ENCODE measurements at places on chromosomes 5 and 9.

GRCh38 chr5:39014561-39014960 is 59.6 kb downstream of the RICTOR start:
- no peak for DNase-seq

DNA sequence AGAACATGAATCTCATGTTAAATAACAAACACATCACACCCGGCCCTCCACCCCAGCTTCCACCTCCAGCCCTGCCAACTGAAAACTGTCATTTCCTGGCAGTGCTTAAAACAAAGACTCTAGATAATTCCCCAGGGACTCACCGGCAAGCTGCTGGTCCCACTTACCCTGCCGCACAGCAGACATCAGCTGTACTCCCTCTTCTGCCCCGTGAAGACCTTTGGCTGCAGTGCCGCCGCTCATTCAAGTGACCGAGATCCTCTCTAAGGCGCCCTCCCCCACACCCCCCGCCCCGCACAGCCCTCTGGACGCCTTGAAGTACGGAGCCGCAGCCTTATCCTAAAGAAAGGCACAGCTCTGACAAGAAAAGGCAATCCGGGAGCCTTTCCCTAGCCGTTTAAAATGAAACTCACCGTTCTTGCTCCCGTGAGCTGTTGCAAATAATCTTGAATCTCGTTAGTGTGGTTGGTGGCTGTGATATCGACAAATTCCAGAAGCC is 434 bp downstream of the GLRX start:
- DNase-seq, result no peak

DNA sequence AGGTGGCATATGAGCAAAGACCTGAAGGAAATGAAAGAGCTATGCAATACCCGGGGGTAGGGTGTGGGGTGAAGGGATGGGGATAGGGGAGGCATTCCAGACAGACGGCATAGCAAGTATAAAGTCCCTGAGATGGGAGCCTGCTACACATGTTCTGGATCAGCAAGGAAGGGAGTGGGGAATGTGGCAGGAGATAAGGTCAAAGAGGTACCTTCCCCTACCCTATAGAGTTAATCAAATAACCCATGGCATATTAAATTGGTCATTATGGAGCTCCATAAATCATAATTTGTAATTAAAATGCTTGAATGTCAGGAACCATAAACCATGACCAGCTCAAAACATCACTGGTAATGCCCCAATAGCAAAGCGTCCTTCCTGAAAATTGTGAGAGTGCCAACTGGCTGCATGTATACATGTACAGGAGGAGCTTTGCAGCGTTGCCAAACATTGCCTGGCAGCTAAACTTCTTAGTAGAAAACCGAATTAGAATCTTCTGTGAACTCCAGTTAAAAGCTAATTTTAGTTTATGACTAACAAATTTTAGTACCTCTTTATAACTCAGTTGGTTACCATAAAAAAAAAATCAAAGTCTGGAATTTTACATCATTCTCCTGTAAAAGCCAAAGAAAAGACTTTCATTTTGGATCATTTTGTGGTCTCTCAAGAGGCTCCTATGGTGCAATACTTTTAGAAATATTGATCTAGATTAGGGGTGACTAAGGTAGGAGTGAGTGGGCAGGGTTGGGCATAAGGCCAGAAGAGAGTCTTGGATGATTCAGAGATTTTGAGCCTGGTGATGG is 4.7 kb downstream of the DNAI1 start:
- DNase-seq, result no peak

GRCh38 chr9:79731171-79731890 is 159.6 kb downstream of the TLE4 start:
- no peak for DNase-seq

GRCh38 chr5:32642276-32643002 is 57.1 kb downstream of the SUB1 start:
- DNase-seq, result no peak

DNA sequence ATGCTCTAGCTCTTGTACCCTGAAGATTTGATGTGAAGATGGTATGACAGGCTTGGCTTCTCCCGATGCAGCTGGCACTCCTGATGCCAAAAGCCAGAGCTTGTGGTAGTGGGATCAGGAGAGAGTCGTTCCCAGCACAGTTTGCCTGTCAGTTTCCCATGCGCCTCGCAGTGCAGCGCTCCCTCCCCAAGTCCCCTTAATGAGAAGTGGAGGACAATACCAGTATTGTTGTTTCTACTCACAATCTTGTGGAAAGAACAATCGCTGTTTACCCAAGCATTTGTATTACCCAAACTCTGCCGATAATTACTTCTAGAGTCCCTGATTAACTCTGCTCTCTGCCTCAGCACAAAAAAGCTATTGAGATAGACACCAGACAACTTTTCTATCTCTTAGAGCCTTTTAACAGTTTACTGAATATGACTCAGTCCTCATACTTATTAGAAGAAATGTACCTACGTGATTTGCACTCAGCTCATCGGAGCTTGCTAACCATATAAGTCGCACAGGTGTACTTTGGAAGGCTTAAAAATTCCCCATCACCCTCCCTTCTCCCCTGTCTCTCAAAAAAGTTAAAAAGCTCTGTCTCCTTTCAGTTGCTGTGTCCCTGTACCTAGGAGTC is 283.2 kb upstream of the TMEM161B start:
- DNase-seq, result no peak

- DNase-seq, result no peak
Observed at GRCh38 chr5:13740471-13740870, 204.0 kb downstream of the DNAH5 start.

- DNase-seq, result no peak
Observed at GRCh38 chr5:76372323-76373054, 30.6 kb upstream of the IQGAP2 start.

DNA sequence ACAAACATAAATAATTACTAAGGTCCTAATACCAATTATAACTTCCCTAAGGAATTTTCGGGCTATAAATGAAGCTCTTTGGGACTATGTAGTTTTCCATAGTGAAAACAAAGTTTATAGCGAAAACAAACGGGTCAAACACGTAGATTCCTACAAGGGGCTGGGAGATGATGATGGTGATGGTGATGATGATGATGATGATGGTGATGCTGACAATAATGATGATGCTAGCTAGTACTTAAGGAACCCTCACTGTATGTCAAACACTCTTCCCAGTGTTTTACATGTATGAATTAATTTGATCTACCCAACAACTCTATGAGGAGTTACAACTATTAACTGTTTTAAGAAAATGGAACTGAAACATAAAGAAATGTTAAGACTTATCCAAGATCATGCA is 63.7 kb upstream of the PIK3R1 start:
- DNase-seq, result no peak

DNA sequence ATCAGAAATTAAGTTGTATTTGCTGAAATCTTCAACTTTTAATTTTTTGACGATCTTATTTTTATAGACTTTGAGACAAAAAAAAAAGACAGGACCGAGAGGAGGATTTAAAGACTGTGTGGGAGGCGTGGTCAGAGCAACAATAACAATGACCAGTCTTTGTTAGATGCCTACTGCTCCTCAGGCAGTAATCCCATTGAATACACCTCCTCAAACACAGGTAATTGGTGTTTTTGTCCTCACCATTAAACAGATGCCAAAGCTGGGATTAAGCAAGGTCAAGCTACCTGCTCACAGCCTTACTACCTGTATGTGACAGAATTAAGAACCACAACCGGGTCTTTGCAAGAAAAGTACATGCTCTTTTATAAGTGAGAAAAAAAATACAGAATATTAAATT is 233.3 kb upstream of the GRAMD2B start:
- no peak for DNase-seq

- no peak for DNase-seq
Observed at GRCh38 chr5:88785746-88786565, 97.0 kb downstream of the MEF2C start.

DNA sequence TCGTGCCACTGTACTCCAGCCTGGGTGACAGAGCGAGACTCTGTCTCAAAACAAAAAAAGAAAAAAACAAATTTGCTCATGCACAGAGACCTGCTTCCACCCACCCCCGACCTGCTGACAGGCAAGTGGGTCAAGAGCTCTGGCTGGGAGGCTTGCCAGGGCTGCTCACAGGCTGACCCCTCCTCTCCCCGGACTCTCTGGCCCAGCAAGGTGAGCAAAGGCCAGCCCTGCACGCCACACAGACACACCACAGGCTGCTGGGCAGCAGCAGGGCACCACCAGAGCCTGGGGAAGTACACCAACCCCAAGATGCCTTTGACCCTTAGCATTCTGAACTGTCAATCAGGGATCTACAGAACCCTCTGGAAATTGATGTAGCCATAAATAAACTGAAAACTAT is 29.2 kb downstream of the NSUN2 start:
- DNase-seq, result no peak

GRCh38 chr5:57953792-57954191 is 471.2 kb upstream of the ACTBL2 start:
- no peak for DNase-seq

- no peak for DNase-seq
Observed at GRCh38 chr5:158852622-158853021, 247.1 kb downstream of the EBF1 start.

DNA sequence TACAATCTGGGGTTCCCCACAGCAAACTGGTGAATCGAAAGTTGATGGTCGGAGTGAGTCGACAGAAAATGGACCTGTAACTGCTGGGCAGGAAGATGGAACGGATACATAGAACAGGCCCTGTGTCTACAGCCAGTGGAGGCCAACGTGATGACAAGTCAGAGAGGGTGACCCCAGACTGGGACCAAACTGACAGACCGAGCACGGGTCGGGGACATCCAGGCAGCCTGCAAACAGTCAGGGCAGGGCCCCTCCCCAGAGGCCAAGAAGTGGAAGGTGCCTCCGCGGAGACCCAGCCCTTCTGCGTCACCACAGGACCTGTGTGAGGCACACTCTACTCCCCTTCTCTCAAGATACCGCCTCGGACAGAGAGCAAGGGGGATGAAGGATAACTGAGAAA is 25.1 kb upstream of the FANCC start:
- DNase-seq, result no peak

DNA sequence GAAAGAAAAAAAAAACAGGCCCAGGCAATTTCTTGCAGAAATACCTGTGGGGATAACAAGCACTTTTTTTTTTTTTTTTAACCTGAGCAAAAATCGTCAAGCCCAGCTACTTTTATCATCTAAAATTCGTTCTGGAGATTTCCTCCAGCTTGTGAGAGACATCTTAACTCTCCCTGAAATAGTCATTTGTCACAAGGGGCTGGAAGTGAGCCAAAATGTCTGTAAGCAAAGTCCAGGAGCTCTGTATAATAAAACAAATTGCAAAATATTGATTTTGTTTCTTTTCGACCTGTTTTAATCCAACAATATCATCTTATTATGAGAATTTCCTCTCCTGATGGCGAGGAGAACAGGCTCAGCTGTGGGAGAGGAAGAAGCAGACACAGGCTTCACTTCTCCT is 168.4 kb downstream of the TTLL11 start:
- DNase-seq, result no peak

DNA sequence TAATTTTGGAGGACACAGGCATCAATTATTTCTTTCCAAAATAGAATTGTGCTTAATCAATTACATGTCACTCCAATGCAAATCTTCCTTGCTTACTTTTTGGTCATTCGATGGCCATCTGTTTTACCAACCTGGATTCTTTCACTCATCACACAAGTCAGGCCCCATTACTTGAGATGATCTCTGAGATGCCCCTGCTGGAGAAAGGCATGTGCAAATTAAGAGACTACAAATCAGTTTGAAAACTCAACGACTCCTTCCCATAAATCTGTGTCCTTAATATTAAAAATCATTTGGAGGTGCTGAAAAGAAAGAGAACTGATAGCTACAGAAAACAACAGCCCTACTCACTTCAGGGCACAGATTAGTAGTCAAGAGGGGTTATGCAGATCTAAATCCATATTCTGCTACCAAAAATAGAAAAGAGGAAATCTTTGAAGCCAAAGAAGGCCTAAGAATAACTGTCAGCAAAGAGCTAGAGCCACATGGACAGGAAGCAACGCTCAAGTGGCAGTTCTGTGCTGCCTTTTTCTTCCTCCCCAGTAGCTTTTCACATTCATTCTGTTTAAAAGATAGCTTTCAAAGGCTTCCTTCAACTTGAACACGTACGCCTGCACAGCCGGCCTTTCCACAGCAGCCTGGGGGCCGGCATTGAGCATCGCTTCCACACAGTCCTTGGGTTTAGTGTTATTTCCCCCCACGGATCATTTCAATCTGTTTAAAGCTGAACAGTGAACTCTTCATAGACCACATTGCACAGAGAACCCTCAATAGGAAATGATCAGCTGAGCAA is 79.3 kb upstream of the MAP3K1 start:
- DNase-seq, result no peak

GRCh38 chr5:446066-446882 is 3.3 kb downstream of the EXOC3 start:
- no peak for DNase-seq

DNA sequence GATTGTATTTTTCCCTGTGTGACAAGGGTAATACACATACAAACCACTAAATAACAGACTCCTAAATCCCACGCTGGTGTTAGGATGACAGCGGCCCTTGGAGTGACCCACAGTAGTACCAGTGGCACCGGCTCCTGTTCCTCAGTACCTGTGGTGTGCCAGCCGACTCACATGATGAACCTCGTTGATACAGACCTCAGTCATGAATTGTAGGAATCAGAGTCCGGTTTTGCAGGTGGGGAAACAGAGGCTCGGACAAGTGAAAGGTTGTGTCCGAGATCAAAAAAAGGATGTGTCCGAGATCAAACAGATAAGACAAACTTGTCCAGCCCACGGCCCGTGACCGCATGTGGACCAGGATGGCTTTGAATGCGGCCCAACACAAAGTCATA is 78.0 kb downstream of the AMBP start:
- no peak for DNase-seq

GRCh38 chr5:5306696-5307095 is 115.8 kb upstream of the ICE1 start:
- DNase-seq, result no peak

DNA sequence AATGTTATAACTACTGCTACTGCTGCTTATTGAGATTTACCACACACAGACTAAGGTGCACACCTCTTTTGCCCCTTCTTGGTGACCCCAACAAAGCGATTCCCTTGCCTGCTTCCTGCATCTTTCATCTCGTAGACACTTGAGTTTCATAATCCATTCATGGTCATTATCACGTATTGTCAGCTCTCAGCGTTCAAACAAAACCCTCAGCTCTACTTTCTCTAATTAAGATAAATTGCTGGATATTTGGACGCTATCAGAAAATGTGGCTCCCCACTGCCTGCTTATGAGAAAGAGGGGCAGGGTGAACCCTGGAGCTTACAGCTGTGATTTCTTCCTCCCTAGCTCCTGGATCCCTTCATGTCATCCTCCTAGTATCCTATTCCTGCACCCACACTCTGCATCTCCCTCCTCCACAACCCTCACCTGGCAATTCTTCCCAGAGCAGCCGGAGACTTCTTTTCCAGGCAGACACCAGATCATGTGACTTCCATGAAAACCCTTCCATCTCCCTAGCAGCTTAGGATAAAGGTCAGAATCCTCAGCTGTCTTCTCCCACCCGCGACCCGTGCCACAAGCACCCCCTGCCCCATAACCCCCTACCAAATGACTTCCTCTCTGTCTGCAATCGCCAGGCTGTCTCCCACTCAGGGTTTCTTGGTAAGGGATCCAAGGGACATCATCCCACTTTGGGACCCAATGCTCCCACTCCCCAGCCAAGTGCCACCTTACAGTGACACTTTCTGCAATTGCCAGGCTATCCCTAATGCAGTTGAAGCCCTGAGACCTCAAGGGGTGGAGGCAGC is 146.5 kb downstream of the NSG2 start:
- no peak for DNase-seq

- DNase-seq, result no peak
Observed at GRCh38 chr9:95598236-95598635, 81.5 kb upstream of the PTCH1 start.

- no peak for DNase-seq
Observed at GRCh38 chr9:87796196-87796595, 70.3 kb downstream of the CTSL start.

All from stimulated activated CD8-positive, alpha-beta memory T cell treated with anti-CD3 and anti-CD28 coated beads, Interleukin-12 subunit alpha, Interleukin-12 subunit beta, amount 100 ng/mL, for 1 hour (primary cell).